Dermis microvascular lymphatic vessel endothelial cell (primary cell): ENCODE measurements at places on chromosomes 11 and 22.

- DNase-seq, result no peak
Observed at GRCh38 chr22:49289822-49290679, 537.6 kb downstream of the BRD1 start.

GRCh38 chr11:121478226-121478894, 25.6 kb upstream of the SORL1-AS1 start:
- DNase-seq, result no peak

DNA sequence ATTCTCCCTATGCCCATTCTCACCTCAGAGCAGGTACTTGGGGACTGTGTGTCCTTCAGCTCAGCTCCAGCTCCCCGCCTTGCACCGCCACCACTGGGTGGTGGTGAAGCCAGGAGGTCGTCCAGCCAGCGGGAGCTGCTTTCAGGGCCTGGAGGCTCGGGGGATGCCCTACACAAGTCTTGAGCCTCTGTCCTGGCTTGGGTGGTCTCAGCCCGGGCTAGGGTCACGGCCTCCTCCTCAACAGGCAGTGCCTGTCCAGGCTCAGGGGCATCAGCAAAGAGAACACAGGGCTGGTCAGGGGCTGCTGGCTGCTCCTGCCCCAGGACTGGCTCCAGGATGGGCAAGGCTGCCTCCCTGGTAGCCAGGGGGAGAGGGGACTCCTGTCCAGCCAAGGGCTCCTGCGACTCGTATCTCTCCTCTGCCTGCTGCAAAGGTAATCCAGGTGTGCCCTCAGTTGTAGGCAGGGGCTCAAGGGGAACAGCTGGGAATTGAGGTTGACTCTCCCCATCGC, 12.2 kb downstream of the TNKS1BP1 start:
- no peak for DNase-seq

- no peak for DNase-seq
Observed at GRCh38 chr11:133955945-133956421, 785 bp downstream of the IGSF9B start.

GRCh38 chr22:42930810-42931420, 73.8 kb upstream of the ARFGAP3 start:
- peak; percentile 41 for DNase-seq

- DNase-seq, result peak; percentile 87
Observed at GRCh38 chr11:69493931-69494821, 12.7 kb downstream of the LINC01488 start.
